Stomach (tissue), 19 donors: ENCODE measurements at places on chromosomes 3 and 15. TPM values are rescaled to one million over a fixed set of nuclear protein-coding genes. Genes with fewer than 3 reads are reported as not detected.

The ELL3 gene
- 14.2 TPM for polyA plus RNA-seq

The PLS1 gene
- polyA plus RNA-seq: 26.1 TPM

The ANKRD63 gene
- not detected for polyA plus RNA-seq

The LPP gene
- polyA plus RNA-seq: 14.6 TPM

The TMCO5A gene
- not detected for polyA plus RNA-seq

The BSN gene
- not detected for polyA plus RNA-seq

The CHRNA7 gene
- polyA plus RNA-seq: 1.4 TPM

The NDN gene
- 23.0 TPM for polyA plus RNA-seq

The AADACL2 gene
- polyA plus RNA-seq: not detected

The ALG1L2 gene
- not detected for polyA plus RNA-seq

The KCNMB3 gene
- polyA plus RNA-seq: 1.8 TPM

The EAF1 gene
- polyA plus RNA-seq: 8.2 TPM

The MCTP2 gene
- polyA plus RNA-seq: 2.8 TPM

The RBP2 gene
- polyA plus RNA-seq: not detected

The DPP8 gene
- polyA plus RNA-seq: 17.7 TPM

The SLC30A4 gene
- 1.4 TPM for polyA plus RNA-seq

The SNTN gene
- not detected for polyA plus RNA-seq

The HESX1 gene
- polyA plus RNA-seq: 2.7 TPM

The IL17RB gene
- 4.5 TPM for polyA plus RNA-seq

The HIGD2B gene
- polyA plus RNA-seq: not detected

The SLC6A20 gene
- 0.10 TPM for polyA plus RNA-seq

The GPR156 gene
- polyA plus RNA-seq: not detected

The CCDC54 gene
- polyA plus RNA-seq: not detected

The INAFM2 gene
- 8.8 TPM for polyA plus RNA-seq

The SIDT1 gene
- polyA plus RNA-seq: 0.81 TPM

The CYP1A2 gene
- polyA plus RNA-seq: not detected

The CHST13 gene
- polyA plus RNA-seq: 0.19 TPM

The TMEM266 gene
- polyA plus RNA-seq: 0.56 TPM

The SAXO2 gene
- 2.7 TPM for polyA plus RNA-seq

The DHX36 gene
- 22.9 TPM for polyA plus RNA-seq

The ABI3BP gene
- polyA plus RNA-seq: 1.5 TPM

The CRYGS gene
- 5.9 TPM for polyA plus RNA-seq

The ALDH1A2 gene
- 3.5 TPM for polyA plus RNA-seq

The GASK1A gene
- 4.0 TPM for polyA plus RNA-seq

The C15orf61 gene
- 1.7 TPM for polyA plus RNA-seq

The ACKR4 gene
- polyA plus RNA-seq: 3.5 TPM

The INKA1 gene
- polyA plus RNA-seq: 15.0 TPM

The TMC3 gene
- polyA plus RNA-seq: not detected

The TRIM42 gene
- polyA plus RNA-seq: not detected

The P2RY1 gene
- 0.25 TPM for polyA plus RNA-seq

The FAM81A gene
- polyA plus RNA-seq: 0.31 TPM

The PSMD6 gene
- 66.9 TPM for polyA plus RNA-seq

The XCR1 gene
- not detected for polyA plus RNA-seq

The GUCA1C gene
- polyA plus RNA-seq: 2.6 TPM

The NR1I2 gene
- polyA plus RNA-seq: not detected

The CTXN2 gene
- polyA plus RNA-seq: not detected

The SEMA6D gene
- 0.63 TPM for polyA plus RNA-seq

The GNAT1 gene
- not detected for polyA plus RNA-seq

The VGLL3 gene
- 1.2 TPM for polyA plus RNA-seq

The PAQR9 gene
- polyA plus RNA-seq: not detected

The ZNF662 gene
- 2.1 TPM for polyA plus RNA-seq

The CP gene
- polyA plus RNA-seq: 15.4 TPM

The LDHAL6B gene
- not detected for polyA plus RNA-seq

The COPS2 gene
- 40.3 TPM for polyA plus RNA-seq

The ZMYND10 gene
- 3.7 TPM for polyA plus RNA-seq

The B3GNT5 gene
- polyA plus RNA-seq: 7.6 TPM
